ENCODE measurements at places on chromosomes 13 and 19.

DNA sequence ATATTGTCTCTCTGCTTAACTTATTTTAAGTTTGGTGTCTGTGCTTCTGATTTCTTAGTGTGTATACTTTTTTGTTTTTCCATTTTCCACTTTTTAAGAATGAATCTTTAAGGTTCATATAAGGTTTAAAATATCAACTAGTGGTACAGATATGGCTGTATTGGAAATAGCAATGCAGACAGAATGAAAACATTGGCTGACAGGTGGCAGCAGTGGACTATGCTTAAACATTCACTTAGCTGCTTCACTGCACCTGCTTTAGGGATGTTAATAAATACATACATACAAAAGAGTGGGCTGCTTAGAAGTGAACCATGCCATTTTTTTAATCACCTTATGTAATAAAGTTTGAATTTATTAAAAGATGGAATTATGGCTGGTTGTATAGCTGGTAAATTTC lies 27.3 kb downstream of the TM9SF2 start:
- no peak for DNase-seq

GRCh38 chr13:32530841-32531253 lies 7.7 kb downstream of the N4BP2L2 start:
- DNase-seq = no peak

DNA sequence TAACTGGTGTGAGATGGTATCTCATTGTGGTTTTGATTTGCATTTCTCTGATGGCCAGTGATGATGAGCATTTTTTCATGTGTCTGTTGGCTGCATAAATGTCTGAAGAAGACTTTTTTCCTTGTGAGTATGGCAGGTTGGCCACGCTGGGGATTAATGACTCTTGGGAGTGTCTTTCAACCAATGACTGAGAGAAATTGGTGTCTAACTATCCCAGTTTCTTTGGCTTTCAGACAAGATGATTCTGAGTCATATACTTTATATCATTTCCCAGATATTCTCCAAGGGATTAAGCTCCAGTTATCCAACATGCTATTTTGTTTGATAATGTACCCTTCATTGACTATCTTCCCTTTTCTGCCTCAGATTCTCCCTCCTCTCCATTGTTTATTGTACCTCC lies 35.5 kb upstream of the CSNK1A1L start:
- no peak for DNase-seq

- no peak for DNase-seq
These were observed 224.7 kb downstream of the GGACT start for GRCh38 chr13:100363874-100364273.

- peak; percentile 74 for DNase-seq
These were observed at the start of gene KATNAL1 for GRCh38 chr13:30307194-30307970. Gene KATNAL1, minus strand, starts transcription at chr13:30307551. Its CDS starts 23,774 bp downstream, at chr13:30283777.

DNA sequence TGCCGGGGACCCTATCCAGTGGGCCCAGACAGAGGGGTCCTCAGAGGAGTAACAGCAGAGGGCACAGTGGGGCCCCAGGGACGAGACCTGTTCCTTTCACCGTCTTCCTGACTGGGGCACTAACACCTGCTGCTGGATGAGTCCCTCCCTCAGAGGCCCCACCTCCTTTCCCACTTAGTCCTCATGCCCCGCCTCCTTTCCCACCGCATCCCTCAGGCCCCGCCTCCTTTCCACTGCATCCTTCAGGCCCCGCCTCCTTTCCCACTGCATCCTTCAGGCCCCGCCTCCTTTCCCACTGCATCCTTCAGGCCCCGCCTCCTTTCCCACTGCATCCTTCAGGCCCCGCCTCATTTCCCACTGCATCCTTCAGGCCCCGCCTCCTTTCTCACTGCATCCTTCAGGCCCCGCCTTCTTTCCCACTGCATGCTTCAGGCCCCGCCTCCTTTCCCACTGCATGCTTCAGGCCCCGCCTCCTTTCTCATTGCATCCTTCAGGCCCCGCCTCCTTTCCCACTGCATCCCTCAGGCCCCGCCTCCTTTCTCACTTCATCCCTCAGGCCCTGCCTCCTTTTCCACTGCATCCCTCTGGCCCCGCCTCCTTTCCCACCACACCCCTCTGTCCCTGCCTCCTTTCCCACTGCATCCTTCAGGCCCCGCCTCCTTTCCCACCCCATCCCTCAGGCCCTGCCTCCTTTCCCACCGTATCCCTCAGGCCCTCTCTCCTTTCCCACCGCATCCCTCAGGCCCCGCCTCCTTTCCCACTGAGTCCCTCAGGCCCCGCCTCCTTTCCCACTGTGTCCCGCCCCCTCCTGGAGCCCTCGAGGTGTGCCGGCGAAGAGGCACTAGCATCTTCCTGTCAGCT lies 6.7 kb downstream of the SPPL2B start:
- DNase-seq = no peak

- no peak for DNase-seq
These were observed 235.1 kb downstream of the UQCRFS1 start for GRCh38 chr19:28977826-28978225.

DNA sequence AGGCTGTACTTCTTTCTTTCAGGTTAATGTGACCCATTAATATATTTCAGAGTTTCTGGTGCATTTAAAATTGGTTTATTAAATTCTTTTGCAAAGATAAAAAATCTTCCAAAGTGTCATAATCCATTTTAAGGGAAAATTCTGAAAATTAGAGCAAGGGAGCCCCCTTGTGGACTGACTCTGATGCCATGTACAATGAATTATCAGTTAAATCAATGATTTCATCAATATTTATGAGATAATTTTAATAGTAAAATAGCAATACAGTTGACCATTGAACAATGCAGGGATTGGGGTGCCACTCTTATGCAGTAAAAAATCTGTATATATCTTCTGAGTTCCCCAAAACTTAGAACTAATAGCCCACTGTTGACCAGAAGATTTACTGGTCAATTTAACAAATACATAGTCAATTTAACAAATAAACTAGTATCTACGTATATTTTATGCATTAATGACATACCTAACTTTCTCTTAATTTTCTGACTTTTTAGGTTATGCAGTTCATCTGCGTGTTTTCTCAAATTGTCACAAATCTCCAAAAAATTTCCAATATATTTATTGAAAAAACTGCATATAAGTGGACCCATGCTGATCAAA lies 479.1 kb upstream of the MIR17HG start:
- DNase-seq = no peak

DNA sequence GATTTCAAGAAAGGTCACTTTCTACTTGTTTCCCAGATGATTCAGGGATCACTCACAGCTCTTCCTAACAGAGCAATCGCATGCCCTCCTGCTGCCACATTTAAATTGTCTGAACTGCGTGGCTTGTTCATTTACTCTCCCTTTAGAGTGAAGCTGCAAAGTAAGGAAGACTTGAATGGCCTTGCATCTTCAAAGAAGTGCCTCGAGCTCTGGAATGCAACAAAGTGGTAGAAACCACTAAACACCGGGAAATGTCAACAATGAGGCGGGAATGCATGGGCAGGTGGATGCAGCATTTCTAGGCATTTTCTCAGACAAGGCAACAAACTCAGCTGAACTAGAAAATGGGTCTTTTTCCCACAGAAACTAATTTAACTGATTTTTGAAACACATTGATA lies 10.3 kb upstream of the DACH1 start:
- peak; percentile 84 for DNase-seq

DNA sequence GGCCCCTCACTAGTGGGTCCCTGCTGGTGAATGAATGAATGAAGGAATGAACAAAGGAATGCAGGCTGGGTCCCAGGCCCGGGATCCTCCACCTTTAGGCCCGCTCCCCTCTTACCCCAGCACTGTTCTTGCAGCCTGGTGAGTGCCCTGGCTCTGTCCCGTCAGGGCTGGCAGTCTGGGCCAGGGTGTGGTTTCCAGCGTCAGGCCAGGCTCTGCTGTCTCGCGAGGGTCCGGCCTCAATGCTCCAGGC lies 317 bp downstream of the LYL1 start:
- no peak for DNase-seq

DNA sequence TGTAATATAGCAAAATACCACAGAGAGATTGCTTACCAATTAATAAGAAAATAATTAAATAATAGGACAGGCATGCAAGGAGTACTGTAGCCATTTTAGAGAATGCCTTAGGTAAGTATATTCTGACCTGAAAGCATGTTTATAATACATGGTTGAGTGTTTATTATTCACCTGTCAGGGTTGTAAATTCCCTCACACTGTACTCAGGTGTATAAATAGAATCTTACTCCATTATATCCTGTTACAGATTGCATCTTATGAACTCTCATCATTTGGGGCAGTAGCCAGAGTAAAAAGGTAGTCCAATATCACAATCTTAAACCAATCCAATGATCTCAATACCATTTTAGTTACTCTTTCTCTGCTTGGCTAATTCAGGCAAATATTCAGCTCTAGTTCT lies 35.8 kb upstream of the GTF2F2 start:
- no peak for DNase-seq

DNA sequence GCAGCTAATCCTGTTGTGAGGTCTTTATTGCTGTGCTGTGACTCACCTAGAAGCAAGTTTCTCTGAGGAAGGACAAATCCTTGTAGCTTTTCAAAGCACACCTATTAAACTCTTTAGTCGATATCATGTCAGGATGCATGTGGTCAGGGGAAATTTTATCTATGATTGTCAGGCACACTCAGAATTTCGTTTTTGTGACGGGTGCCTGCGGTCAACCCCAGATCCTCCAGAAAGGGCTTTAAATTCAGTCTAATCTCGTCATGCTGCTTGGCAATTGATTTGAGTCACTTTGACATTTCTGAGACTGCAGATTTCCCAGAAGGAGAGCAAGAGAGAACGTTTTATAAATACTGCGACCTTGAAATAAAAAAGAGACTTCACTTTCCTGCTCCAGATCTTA lies 316.9 kb downstream of the FGF9 start:
- DNase-seq = no peak

- no peak for DNase-seq
These were observed 83.4 kb downstream of the MIPEP start for GRCh38 chr13:23805821-23806220.

- no peak for DNase-seq
These were observed 8.4 kb upstream of the ZNF554 start for GRCh38 chr19:2811221-2811722.

GRCh38 chr13:52359534-52359933 lies 46.4 kb downstream of the THSD1 start:
- no peak for DNase-seq

DNA sequence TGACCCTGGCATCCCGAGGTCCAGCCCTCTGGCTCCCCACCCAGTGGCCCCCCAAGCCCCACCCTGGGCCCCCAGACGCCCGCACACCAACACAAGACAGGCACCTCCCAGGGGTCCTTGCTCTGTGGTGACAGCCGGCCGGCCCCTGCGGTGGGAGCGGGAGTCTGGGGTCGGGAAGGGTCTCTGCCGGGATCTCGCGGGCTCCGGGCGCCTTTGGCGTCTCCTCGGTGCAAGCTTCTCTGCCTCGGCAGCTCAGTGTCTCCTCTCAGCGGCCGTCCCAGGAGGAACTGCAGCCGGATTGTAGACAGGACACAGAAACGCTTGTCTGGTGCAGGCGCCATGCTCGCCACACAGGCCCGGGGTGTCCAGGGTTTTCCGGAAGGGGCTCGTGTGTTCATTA lies 43.7 kb downstream of the TMEM255B start:
- DNase-seq = peak; percentile 71
